ENCODE measurements at places on chromosomes 13 and 19. TPM values are rescaled to one million over a fixed set of nuclear protein-coding genes. Genes with fewer than 3 reads are reported as not detected.

CEACAM3 gene
- not detected for total RNA-seq

VRK3 gene
- total RNA-seq, result 30.6 TPM

HCST gene
- total RNA-seq, result 0.81 TPM

TEX29 gene
- total RNA-seq, result not detected

TRPM4 gene
- total RNA-seq, result 14.0 TPM

SPIB gene
- not detected for total RNA-seq

BRME1 gene
- 1.5 TPM for total RNA-seq

ZNF709 gene
- total RNA-seq, result 1.4 TPM

ERICH6B gene
- total RNA-seq, result not detected

KL gene
- total RNA-seq, result 0.81 TPM

MAN2B1 gene
- total RNA-seq, result 16.8 TPM

ISOC2 gene
- total RNA-seq, result 41.3 TPM

ZNF566 gene
- 11.6 TPM for total RNA-seq

VSTM2B gene
- not detected for total RNA-seq

Measured in fibroblast of the aortic adventitia (primary cell).